ENCODE measurements at places on chromosomes 1 and 21.

- peak; percentile 68 for DNase-seq
Observed at GRCh38 chr1:17198476-17199258, 6.3 kb upstream of the PADI1 start.

DNA sequence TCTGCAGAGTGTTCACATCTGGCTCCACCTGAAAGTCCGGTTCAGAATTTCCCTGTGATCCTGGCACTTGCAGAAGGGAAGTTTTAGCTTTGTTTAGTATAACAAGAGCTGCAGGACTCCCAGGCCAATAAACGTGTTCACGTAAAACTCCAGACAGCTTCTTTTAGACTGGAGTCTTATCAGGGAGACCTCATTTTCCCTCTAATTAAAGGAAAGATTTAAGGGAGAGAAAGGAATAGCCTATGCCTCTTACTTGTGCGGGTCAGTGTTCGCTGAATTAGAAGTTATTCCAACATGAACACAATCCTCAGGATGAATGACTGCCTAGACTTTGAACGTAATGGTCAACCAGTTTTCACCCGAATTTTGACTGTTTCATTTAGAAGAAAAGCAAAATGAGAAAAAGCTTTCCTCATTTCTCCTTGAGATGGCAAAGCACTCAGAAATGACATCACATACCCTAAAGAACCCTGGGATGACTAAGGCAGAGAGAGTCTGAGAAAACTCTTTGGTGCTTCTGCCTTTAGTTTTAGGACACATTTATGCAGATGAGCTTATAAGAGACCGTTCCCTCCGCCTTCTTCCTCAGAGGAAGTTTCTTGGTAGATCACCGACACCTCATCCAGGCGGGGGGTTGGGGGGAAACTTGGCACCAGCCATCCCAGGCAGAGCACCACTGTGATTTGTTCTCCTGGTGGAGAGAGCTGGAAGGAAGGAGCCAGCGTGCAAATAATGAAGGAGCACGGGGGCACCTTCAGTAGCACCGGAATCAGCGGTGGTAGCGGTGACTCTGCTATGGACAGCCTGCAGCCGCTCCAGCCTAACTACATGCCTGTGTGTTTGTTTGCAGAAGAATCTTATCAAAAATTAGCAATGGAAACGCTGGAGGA is 202.1 kb upstream of the SGIP1 start:
- DNase-seq, result peak; percentile 65

DNA sequence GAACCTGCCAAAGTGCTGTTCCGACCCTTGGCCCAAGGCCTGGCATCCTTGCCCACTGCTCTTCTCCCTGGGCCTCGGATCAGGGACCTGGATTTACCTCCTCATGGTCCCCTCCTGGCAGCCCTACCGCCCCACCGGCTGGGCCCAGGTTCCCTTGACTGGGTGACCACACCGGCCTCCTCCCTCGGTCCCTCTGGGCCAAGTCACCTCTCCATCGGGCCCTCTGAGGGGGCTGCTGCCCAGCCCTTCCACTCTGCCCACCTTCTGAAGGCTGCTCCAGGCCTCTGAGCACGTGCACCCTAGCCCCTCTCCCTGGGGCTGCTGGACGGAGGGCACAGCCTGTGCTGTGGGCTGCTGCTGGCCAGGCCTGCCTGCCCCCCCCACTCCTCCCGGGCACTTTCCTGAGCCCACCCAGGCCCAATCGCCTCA is 9.3 kb upstream of the MMEL1 start:
- DNase-seq, result no peak

DNA sequence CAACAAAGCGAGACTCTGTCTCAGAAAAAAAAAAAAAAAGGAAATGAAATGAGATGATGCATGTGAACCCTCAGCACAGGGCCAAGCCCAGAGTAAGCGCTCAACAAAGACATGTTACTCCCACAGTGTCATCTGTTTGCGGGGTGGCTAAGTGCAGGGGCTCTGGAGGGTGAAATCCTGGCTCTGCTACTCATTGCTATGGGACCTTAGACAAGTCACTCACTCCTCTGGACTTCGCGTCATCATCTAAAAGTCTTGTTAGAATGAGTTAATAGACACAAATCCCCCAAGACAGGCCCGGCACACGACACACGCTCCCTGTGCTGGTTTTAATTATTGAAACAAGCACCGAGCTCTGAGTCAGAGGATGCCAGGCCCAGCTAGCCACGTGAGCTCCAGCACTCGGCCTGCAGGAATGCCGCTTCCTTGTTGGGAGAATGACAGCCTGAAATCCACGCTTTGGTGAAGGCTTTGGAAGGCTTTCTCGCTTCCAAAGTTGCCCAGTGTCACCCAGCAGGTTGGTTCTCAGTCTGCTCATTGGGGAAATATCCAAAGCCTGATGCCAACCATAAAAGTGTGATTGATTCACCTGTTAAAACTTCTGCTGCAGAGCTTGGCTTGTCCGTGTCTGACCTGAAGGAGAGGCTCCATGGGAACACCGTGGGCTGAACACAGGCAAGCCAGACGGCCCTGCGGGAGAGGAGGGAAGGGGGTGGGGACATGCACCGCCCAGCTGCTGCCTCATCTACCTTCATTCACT is 36.7 kb upstream of the TARDBP start:
- no peak for DNase-seq

DNA sequence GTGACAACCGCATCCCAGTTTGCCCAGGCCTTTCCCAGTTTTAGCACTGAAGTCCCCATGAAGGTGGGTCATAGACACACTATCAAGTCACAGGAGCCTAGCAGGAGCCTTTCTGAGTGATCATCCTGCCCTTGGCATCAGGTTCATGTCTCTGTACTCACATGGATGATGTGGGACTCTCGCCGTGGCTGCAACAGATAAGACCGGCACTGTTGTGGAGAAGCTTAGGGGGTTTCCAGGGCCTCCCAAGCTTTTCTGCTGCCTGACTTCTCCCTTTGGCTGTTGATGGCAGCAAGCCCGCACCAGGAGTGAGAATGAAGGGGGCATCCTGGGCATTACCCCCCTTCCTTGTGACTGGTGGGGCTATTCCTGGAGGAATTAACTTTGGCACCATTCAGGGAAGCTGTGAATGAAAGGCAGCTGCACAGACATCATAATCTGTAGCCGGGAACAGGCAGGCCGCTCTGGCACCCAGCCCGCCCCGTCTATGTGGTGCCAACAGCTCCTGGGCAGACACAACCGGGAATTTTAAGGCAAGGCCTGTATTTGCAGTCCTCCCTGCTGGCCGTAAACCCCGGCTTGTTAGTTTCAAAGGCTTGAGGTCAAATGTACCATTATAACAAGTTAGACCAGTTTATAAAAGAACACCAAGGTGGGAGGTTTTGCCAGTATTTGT is 148.6 kb downstream of the HUNK start:
- no peak for DNase-seq

DNA sequence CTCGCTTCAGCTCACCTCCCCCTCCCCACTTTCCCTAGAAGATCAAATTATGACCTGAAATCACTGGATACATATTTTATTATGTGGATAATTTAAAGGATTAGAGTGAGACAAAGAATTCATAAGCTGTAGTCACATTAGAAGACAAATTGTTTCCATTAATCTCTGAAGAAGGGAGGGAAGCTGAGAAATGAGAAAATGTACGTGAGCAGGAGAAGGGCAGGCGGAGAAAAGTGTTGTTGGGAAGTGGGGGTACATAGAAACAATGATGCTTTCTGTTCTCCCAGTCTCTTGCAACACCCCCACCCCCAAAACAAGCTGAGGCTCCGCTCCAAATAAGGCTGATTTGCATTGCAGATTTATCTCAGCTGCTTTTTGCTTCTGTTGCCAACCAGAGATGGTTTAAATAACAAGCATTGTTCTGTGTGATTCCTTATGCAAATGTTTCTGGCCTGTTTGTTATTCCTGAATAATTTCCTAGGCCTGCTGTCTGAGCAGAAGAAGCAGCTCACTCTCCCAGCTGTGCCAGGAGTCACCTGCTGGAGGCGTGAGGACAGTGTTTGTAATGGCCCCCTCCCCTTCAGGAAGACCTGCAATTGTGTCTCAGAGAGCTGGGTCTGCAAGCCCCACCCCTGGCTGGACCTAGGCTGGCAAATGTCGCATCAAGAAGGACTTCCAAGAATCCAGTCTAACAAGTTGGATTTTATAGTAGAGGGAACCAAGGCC is 121.8 kb upstream of the TNR start:
- no peak for DNase-seq

Data from chondrocyte (in vitro differentiated cells).